ENCODE measurements at places on chromosomes 5 and 9. TPM values are rescaled to one million over a fixed set of nuclear protein-coding genes. Genes with fewer than 3 reads are reported as not detected.
A peak's percentile ranks its signal among the peaks of the same experiment; 100 is the strongest.

DNA sequence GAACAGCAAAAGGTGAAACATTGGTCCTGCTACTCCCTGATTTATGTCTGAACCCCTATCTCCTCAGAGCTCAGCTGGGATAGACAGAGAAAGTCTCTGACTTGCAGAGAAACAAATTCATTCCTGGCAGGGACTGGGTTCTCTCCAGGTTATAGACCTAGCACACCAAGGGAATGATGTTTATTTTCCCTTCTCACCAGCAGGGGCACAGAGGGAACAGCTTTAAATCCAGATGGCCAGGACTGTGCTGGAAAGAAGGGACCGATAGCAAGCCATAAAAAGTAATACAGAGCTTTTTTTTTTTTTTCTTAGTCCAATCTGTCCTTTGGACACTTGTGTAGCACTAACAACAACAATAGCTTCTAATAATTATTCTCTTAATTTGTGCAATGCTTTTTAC is 141.1 kb upstream of the C9orf72 start:
- no peak overlapping the region for H3K27ac ChIP-seq
- no peak for DNase-seq
- H3K36me3 ChIP-seq: no peaks in the 10 kb centered on the region
- no peaks in the 10 kb centered on the region for H3K4me1 ChIP-seq

DNA sequence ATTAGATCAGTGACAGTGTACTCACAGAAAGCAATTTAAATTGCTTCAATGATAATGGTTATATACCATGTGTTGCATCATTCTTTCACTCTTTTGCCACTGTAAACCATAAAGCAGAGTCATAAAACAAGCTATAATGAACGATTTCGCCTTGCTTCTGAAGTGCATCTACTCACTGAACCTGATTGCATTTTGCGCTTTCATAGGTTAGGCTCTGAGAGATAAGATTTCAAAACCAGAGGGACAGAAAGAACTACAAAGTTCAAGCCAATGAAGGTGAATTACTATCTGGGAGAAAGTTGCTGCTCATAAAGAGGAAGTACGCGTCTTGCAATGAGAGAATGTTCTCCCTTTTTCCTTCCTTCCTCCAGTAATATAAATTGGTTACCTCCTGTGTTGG is 412.7 kb downstream of the CETN3 start:
- no peak overlapping the region for H3K27ac ChIP-seq
- no peaks in the 10 kb centered on the region for H3K27me3 ChIP-seq
- no peaks in the 10 kb centered on the region for H3K36me3 ChIP-seq

DNA sequence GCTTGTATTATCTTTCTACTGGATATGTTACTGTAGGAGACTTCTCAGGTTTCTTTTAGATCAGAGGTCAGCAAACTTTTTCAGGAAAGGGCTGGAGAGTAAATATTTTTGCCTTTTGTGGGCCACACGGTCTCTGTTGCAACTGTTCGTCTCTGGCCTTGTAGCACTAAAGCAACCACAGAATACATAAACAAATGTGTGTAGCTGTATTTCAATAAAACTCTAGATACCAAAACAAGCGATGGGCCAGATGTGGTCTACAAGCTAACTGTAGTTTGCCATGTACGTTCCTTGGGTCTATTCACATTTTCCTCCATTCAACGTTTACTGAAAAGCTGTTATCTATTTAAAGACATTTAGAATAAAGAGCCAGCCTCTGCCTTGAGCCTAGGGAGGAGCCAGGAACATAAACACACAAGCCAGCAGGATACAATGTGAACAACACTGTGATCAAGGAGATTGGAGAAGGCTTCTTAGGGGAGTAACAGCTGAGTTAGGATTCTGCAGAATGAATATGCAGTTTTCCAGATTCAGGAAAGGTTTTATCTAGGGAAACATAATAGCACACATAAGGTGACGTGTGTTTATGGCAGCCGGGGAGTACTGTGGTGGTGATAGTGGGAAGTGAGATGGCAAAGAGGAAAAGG is 33.0 kb upstream of the HOMER1 start:
- no peak overlapping the region for H3K4me3 ChIP-seq
- no peaks in the 10 kb centered on the region for H3K4me1 ChIP-seq
- no peak for DNase-seq
- no peaks in the 10 kb centered on the region for H3K36me3 ChIP-seq

DNA sequence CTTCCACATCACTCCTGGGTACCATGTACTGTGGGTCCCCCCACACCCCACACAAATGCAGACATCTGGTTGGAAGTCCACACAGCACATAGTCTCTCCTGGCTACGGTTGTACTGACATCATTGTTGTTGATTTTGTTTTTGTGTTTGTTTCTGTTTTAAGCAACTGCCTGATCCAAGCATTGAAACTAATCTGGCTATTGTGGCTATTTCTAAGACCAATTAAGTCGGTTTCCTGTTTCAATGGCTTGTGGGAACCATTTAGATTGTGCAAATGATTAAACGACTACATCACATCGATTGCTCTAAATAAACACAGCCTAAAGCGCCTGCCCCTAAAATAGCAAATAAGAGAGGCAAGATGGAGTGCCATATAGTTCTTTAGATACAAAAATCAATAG is 226.8 kb upstream of the IRX4 start:
- no peaks in the 10 kb centered on the region for H3K27me3 ChIP-seq
- no peak overlapping the region for H3K27ac ChIP-seq

- no peak overlapping the region for H3K4me3 ChIP-seq
- peaks cover 14% of the 10 kb centered on the region for H3K4me1 ChIP-seq
- no peaks in the 10 kb centered on the region for H3K27me3 ChIP-seq
- peak overlapping the region; percentile 51 for H3K27ac ChIP-seq
Measured at GRCh38 chr5:143506836-143507552, 103.5 kb upstream of the NR3C1 start.

DNA sequence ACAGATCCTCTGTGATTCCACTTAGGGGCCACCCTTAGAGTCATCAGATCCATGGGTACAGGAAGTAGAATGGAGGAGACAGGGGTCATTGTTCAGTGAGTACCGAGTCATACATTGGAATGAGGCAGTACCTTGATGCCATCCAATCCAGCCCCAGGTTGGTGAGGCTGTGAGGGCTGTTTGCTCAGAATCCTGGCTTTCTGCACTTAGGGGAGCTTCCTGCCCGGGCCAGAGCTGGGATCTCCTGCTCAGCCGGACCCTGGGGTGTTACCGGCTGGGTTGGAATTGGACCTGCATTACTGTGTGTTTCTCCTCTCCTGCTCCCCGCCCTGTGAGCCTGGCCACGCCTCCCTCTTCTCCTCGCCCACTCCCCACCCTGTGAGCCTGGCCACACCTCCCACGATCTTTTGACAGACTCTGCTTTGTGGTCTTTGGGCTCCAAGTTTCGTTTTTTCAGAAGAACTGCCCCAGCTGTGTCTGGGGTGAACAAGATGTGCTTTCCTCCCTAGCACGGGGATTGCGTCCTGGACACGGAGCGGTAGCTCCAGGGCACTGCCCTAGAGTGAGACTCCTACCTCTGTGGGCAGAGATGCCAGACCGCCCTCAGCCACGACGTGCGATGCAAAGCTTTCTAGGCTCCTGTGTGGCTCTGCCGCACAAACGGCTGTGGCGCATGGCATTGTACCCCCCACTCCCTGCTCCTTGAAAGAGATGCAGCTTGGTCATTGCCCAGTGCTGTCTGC is 15.4 kb downstream of the TRAF2 start:
- no peaks in the 10 kb centered on the region for H3K27me3 ChIP-seq
- H3K27ac ChIP-seq: peak overlapping the region; percentile 84
- peaks cover 41% of the 10 kb centered on the region for H3K4me1 ChIP-seq

The PSIP1 gene
- total RNA-seq: 32.7 TPM

The NDUFAF2 gene
- 25.5 TPM for total RNA-seq

GRCh38 chr5:115382989-115383388 is 86.5 kb upstream of the CCDC112 start:
- H3K27me3 ChIP-seq: no peaks in the 10 kb centered on the region
- no peak overlapping the region for H3K27ac ChIP-seq
- DNase-seq: no peak

DNA sequence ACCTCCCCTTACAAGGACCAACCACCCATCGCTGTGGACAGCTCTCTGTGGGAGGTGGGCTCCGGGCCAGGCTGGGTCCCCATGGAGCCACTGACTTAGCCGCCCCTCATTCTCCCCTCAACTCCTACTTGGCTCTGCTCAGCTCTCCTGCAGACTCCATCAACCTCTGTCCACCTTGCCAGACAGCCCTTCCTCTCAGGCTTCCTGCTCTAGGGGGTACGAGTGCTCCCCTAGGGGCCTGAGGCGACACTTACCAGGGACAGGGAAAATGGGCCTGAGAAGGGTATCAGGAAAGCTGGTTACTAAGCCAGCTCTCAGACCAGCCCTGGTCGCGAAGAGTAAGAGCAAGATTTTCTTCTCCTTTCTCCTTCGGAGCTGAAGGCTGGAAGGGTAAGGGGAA is 43.9 kb downstream of the SHB start:
- no peaks in the 10 kb centered on the region for H3K27me3 ChIP-seq
- no peak overlapping the region for H3K4me3 ChIP-seq
- DNase-seq: no peak

The AGXT2 gene
- not detected for total RNA-seq

The VLDLR gene
- 19.8 TPM for total RNA-seq

DNA sequence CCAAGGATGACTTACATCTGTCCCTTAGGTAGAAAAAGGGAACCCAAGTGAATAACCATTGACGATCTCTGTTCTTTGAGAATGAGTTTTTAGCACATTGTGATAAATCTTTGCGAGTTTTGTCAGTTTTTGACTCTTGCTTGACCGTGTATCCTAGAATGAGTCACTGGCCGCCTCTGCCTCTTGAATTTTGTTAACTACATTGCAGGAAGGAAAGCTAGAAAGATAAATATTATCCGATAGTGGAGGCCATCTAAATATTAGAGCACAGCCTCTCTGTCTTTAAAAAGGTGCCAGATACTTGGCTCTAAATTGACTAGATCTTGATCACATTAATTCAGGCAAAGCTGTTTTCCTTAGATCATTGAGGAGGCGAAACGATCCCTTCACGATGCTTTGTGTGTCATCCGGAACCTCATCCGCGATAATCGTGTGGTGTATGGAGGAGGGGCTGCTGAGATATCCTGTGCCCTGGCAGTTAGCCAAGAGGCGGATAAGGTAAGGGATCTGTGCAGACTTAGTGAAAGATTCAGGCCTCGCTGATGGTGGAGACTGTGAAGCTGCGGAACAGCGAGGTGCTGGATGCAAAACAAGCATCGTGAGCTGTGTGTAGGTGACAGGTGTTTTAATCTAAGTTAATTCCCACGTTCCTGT is 12.2 kb downstream of the CCT5 start:
- H3K36me3 ChIP-seq: peaks cover 3% of the 10 kb centered on the region
- H3K4me3 ChIP-seq: no peak overlapping the region
- H3K27ac ChIP-seq: no peak overlapping the region
- no peaks in the 10 kb centered on the region for H3K4me1 ChIP-seq
- no peaks in the 10 kb centered on the region for H3K27me3 ChIP-seq

The PCDHB15 gene
- 2.8 TPM for total RNA-seq

- H3K36me3 ChIP-seq: no peaks in the 10 kb centered on the region
- peaks cover 8% of the 10 kb centered on the region for H3K4me1 ChIP-seq
- no peak for DNase-seq
- no peaks in the 10 kb centered on the region for H3K27me3 ChIP-seq
Measured at GRCh38 chr5:72477644-72478043, 29.6 kb downstream of the ZNF366 start.

The ZNF484 gene
- total RNA-seq: 8.4 TPM

The DMRTA1 gene
- 1.9 TPM for total RNA-seq

GRCh38 chr9:75914883-75915452 is 24.5 kb downstream of the PCSK5 start:
- no peaks in the 10 kb centered on the region for H3K36me3 ChIP-seq
- no peak overlapping the region for H3K27ac ChIP-seq
- no peaks in the 10 kb centered on the region for H3K4me1 ChIP-seq
- no peak for DNase-seq

The GABRA6 gene
- not detected for total RNA-seq

DNA sequence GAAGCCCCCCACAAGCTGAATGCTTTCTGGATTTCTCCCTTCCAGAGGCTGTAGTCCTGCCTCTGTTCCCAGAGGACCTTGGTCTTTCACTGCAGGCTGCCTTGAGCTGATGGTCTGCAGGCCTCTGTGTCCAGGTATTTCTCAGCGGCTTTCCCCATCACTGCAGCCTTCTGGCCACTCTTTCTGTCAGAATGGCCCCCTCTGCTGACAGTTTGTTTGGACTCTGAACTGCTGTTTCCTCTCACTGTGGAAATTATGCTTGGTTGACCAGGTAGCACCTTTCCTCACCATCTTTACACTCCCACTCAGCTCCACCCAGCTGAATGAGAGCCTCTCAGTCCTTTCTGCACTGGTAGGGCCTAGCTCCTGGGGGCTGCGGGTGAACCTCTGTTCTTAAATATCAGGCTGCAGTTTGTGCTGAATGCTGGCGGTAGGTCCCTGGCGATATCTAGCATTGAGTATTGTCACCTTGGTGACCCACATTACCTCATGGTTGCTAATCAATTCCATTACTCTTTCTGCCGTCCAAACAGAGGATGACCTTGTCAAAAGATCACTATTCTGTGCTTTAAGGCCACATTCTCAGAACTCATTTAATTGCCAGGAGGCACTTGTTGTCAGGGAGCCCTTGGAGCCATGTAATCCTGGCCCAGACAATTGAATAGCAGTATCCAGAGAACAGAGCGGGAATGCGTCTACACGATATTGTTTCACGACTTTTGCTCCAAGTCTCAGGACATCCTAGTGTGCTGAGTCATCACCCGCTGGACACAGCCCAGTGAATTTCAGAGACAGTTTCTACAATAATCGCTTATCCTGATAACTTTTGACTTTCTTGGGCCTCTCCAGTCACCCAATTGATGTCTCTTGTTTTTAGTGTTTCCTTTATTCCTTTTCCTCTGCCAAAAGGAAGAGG is 230.2 kb downstream of the TENT4A start:
- no peaks in the 10 kb centered on the region for H3K36me3 ChIP-seq
- H3K27me3 ChIP-seq: no peaks in the 10 kb centered on the region
- H3K4me3 ChIP-seq: no peak overlapping the region
- H3K27ac ChIP-seq: no peak overlapping the region
- no peaks in the 10 kb centered on the region for H3K4me1 ChIP-seq
- no peak for DNase-seq

- no peak for DNase-seq
- no peaks in the 10 kb centered on the region for H3K36me3 ChIP-seq
- H3K27ac ChIP-seq: no peak overlapping the region
Measured at GRCh38 chr5:96379896-96380295, 53.2 kb downstream of the PCSK1 start.

- no peak overlapping the region for H3K4me3 ChIP-seq
- peak; percentile 17 for DNase-seq
- no peaks in the 10 kb centered on the region for H3K27me3 ChIP-seq
- peaks cover 6% of the 10 kb centered on the region for H3K4me1 ChIP-seq
- no peak overlapping the region for H3K27ac ChIP-seq
Measured at GRCh38 chr5:176959051-176959450, 47.5 kb downstream of the UIMC1 start.

- no peak overlapping the region for H3K4me3 ChIP-seq
- no peak for DNase-seq
- H3K36me3 ChIP-seq: peaks cover 3% of the 10 kb centered on the region
- no peaks in the 10 kb centered on the region for H3K4me1 ChIP-seq
- H3K27me3 ChIP-seq: no peaks in the 10 kb centered on the region
Measured at GRCh38 chr5:78879516-78879915, 105.6 kb downstream of the ARSB start.

GRCh38 chr5:113446358-113446927 is 11.7 kb upstream of the TSSK1B start:
- no peak overlapping the region for H3K4me3 ChIP-seq
- no peaks in the 10 kb centered on the region for H3K4me1 ChIP-seq
- H3K36me3 ChIP-seq: no peaks in the 10 kb centered on the region
- no peak for DNase-seq
- no peaks in the 10 kb centered on the region for H3K27me3 ChIP-seq
- no peak overlapping the region for H3K27ac ChIP-seq

The F12 gene
- 1.1 TPM for total RNA-seq

- H3K4me1 ChIP-seq: no peaks in the 10 kb centered on the region
- DNase-seq: peak; percentile 44
- H3K27me3 ChIP-seq: no peaks in the 10 kb centered on the region
- no peak overlapping the region for H3K4me3 ChIP-seq
Measured at GRCh38 chr5:147935032-147935431, 28.7 kb upstream of the C5orf46 start.
